NCI-H1930 (cell line): ENCODE measurements at places on chromosomes 5 and 9.

DNA sequence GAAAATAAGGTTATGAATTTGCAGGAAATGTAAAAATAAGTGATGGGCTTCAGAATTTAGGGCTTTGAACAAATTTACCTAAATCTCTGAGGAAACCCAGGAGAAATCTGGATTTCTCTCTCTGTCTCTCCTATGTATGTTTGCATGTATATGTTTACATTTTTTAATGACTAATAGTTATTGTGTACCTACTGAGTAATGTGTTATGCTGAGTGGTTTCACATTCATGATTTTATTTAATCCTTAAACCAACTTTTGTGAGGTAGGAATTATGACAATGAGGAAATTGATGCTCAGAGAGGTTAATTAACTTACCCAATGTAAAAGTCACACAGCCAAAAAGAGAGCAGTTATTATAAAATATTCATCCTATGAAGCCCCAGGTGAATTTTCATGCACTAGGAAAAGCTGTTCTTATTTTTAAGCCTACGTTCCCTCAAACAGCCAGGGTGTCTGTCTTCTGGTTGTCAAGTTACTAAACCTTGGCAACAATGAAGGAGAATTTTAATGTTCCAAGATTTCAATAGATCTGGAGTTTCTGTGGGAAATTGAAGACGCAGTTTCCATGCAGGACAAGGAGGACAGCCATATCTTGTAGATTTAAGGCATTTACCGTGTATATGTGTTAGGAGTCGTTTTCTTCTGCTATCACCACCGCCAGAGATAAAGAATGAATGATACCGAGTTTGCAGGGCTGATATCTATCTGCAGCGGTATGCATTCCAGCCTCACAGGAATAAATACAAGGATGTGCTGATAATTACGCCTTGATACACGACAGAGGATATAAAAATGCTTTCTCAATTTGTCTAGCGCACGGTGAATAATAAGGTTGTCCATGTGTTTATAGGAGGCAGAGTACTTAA is 484.8 kb downstream of the ZSWIM6 start:
- no peak for DNase-seq

DNA sequence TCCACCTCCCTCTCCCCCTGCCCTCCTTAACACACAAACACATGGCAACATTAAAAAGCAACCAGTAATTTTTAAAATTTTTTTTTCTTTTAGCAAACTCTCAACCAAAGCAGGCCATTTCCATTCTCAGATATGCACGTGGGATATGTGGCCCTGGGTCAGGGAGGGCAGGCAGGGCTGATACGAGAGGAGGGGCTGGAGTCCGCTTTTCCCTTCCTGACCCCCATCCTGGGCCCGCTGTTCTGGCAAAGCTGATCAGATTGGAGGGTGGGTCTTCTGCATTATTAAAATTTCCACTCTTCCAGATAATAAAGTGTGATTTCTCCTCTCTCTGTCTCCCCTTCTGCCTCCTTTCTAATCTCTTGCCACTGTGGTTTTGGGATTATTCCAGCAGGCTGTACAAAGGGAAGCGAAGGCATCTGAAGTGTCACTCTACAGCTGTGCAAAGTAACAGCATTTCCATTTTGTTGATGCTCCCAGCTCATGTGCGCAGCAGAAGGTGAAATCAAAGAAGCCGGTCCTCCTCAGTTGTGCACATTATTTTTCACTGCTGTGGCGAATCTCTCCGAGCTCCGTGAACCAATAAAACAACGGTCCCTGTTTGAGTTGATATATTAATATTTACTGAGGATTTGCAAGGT is 12.0 kb downstream of the IRX1 start:
- DNase-seq, result no peak

- no peak for DNase-seq
Observed at GRCh38 chr9:121283856-121284732, 16.1 kb downstream of the GSN start.

DNA sequence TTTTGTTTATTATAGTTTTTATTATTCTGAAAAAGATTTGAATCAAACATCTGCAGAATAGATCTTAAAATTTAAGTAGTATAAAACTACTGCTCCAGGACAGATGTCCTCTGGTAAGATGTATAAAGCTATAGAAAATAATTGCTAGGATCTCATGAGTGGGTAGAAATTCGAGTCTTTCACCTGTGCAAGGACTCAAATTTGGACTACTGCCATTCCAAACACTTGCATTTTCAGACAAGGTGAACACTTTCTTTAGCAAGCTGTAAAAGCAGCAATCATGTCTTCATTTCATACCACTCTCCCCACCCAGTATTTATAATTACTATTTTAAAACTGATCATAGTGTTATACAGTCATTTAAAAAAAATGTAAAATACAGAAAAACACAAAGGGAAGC is 20.7 kb downstream of the SKP2 start:
- no peak for DNase-seq

GRCh38 chr9:93376411-93376810 is 75.1 kb upstream of the FAM120A start:
- no peak for DNase-seq

DNA sequence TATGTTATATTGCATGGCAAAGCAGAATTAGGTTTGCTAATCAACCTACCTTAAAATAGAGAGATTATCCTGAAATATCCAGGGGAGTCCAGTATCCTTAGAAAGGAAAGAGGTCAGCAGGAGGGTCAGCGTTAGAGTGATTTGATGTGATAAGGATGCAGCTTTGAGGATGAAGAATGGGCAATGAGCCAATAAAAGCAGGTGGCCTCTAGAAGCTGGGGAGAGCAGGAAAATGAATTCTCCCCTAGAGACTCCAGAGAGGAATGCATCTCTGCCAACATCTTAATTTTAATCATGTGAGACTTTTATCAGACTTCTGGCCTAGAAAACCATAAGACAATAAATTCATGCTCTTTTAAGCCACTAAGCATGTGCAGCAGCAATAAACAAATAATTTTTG is 65.7 kb upstream of the SYK start:
- DNase-seq, result no peak

DNA sequence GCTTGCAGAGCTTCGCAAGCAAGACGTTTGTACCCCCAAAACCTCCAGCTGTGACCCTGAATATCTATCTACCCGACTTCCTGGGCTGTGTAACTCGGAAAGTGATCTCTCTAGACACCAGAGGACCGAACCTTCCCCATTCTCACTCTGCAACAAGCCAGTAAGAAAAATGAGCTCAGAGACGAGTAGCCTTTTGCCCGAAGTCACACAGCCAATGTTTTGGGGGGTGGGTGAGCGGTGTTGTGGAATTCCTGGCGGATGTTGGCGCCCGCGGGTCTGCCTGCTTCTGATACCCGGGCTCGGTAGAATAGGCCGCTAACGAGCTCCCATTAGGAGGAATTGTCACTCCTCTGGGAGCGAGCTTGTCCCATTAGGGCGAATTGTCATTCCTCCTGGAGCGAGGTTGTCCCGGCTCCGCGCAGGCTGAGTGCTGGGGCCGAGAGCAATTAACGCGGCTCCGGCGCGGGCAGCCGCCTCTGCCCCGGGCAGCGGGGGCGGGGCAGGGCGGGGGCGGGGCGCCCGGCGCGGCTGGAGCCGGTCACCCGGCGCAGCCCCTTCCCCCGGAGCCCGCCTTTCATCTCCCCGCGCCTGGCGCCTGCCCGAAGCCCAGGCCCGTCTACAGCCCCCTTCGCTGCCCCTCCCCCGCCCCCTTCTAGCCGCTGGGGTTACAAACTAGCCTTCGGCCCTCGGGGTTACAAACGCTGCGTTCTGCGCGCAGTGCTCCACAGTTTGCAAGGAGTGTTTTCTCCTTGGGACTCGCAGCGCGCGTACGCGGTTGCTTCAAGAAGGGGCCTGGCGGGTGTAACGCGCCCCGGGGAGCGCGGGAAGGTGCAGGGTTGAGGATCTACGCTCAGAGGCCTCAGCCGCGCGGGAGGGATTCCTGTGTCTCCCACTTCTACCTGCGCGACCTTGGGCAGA is 3.5 kb upstream of the MSX2 start:
- DNase-seq, result no peak

DNA sequence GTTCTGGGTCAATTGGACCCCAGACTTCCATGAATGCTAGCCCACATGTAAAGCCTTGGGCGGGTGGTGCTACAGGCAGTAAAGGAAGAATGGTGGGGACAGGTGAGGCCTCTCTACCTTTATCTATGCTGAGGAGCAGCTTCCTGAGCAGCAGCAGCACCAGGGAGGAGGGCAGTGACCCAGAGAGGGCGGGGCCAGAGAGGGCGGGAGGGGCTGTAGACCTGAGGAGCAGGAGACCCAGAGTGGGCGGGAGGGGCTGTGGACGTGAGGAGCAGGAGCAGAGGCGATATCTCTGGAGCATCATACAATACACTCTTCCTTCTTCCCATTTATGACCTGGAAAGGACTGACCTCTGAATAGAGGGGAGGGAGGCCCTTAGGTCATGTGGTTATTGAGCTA is 165.9 kb downstream of the MTRR start:
- no peak for DNase-seq
